Stimulated activated CD8-positive, alpha-beta memory T cell treated with anti-CD3 and anti-CD28 coated beads, Interleukin-15, amount 100 ng/mL, for 24 hours (primary cell): ENCODE measurements at places on chromosomes 3 and 15.

GRCh38 chr3:52325686-52326085 lies 9.6 kb downstream of the DNAH1 start:
- no peak for DNase-seq

GRCh38 chr15:98397419-98397818 lies 250.9 kb upstream of the IGF1R start:
- DNase-seq, result no peak

GRCh38 chr3:45988804-45989203 lies 6.8 kb downstream of the FYCO1 start:
- DNase-seq, result no peak

DNA sequence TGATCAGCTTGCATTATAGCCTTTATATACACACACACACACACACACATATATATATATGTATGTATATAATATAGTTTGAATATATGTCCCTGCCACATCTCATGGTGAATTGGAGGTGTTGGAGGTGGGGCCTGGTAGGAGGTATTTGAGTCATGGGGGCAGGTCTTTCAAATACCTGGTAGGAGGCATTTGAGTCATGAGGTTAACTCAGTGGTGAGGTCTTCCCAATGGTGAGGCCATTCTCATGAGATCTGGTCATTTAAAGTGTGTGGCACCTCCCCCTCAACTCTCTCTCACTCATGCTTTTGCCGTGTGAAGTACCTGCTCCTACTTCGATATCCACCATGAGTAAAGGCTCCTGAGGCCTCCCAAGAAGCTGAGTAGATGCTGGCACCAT lies 27.5 kb upstream of the FHIT start:
- DNase-seq, result no peak

- no peak for DNase-seq
Observed at GRCh38 chr3:101262393-101263240, 57.8 kb downstream of the IMPG2 start.

DNA sequence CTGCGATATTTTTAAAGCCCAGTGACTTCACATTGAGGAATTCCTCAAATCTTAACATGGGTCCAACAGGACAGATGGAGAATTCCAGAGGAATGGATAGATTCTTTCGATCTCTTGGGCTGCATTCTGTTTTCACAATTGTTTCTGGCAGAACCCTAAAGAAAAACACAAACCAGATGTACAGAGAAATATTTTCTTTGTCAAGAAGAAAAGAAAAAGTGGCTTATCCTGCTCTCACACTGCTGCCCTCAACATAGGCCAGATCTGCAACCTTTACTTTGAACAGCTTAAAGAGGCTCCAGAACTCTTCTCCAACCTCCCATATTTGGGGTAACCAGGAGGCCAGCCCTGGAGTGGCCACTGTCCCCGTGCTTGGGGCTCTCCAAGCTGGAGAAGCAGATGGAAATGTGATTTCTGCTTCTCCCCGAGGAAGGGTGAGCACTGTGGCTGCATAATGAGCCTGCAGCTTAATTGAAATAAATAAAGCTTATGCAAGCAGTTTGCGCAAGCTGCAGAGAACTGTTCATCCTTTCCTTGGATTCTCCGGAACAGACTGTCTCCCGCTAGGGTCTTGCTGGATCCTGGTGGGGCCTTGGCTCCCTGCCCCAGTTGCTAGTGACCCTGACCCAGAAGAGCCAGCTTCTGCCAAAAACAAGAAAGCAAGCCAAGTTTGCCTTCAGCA lies 453.2 kb upstream of the PROK2 start:
- no peak for DNase-seq

- no peak for DNase-seq
Observed at GRCh38 chr3:56819016-56819809, 17.5 kb upstream of the ARHGEF3 start.

DNA sequence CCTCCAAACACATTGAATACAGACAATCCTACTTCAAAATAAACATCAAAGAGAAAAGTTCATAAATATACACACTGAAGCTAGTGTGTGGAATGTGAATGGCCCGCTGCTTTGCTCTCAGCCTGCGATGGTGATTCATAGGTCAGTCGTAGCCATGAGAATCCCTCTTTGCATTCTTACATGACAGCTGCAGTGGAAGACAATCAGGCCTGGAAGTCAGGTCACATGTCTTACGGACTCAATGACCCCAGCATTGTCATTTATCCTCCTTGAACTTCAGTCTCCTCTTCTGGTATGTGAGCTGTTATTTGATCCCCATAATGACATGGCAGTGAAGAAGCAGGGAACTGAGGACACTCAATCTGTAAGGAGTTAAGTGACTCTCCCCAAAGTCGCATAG lies 217.8 kb upstream of the EOMES start:
- DNase-seq, result no peak

DNA sequence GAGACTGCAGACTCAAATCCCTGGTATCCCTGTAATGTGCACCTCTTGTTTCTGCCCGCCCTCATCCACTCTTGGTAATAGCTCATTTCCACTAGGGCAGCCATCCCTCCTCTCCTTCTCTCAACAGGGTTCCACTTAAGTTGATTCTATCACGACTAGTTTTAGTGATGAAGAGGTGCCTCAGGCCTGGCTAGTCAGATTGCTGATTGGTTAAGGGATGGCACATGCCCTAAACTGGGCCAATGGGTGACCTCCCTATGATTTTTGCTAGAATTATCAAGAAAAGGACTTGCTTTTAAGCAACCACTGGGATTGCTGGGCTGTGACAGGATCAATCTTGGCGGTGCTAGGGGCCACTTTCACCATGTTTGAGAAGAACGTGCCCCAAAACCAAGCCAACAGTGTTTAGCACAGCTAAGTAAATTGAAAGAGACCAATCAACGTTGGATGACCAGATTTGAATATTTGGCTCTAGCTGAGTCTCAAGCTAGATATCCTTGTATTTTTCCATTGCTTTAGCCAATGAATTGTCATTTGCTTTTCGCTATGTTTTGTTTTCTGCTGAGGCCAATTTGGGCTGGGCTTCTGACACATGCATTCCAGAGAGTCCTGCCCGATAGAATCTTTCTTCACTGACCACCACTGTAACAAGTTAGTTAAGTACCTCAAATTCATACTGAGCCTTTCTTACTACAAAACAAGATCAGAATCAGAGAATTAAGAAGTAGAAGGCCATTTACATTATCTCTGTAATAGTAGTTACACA lies 131.0 kb downstream of the PDZRN3 start:
- DNase-seq, result no peak

GRCh38 chr3:44568561-44568960 lies 13.6 kb downstream of the ZKSCAN7 start:
- no peak for DNase-seq

- DNase-seq, result no peak
Observed at GRCh38 chr15:34773917-34774316, 19.1 kb upstream of the GJD2 start.

DNA sequence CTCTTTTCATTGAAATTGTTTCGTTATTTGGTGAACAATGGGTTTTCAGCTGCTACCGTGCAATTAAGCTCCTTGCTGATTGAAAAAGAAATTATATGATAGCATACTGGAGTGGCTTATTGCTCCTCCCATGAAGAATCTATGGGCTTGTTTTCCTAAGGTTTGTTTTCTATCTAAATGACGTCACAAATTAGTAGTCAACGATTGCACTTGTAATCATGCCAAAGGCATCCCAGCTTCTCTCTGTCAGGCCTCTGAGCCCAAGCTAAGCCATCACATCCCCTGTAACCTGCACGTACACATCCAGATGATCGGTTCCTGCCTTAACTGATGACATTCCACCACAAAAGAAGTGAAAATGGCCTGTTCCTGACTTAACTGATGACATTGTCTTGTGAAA lies 388.0 kb upstream of the LMCD1 start:
- no peak for DNase-seq

DNA sequence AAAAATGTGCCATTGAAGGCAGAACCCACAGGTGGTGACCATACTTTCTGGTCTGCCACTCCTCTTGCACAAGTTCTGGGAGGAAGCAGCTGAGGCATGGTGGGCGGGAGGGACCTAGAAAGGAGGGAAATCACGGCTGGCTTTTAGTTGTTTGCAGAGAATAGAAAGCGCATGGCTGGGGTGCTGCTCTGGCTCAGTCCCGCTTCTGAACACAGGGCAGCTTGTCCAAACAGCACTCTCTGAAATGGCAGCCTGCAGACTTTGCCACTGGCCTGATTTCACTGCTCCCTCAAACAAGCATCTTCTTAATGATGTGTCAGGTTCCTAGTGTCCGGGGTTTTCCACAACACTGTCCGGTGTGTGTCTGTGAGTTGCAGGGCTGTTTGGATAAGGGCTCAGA lies 76.7 kb downstream of the AAGAB start:
- DNase-seq, result no peak

DNA sequence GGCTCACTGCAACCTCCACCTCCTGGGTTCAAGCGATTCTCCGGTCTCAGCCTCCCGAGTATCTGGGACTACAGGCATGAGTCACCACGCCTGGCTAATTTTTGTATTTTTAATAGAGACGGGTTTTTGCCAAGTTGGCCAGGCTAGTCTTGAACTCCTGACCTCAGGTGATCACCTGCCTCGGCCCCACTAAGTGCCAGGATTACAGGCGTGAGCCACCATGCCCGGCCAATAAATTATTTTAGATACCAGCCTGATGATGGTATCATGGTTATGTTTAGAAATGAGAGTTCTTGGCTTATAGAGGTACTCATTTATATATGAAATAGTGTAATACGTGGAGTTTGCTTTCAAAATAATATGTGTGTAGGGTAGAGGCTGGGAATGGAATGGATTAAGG lies 119.4 kb downstream of the NEO1 start:
- DNase-seq, result no peak

DNA sequence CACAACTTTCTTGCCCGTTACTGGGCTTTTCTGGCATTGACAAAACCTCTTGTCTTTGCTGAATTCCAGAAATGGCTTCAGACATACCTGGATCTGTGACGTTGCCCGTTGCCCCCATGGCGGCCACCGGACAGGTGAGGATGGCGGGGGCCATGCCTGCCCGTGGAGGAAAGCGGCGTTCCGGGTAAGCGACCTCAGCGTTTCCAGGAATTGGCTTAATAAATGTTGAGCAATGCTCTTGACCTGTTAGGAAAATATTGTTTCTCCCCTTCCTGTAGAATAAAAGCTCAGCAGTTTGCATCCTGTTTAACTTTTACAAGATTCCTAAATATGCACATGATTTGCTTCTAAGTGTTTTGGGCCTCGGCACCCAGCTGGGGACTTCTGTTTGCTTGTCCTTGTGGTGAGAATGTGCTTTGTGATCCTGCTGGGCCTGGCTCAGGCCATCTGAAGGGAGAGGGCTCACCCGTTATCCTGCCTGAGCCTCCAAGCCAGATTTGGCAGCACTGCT lies 46.7 kb downstream of the ARNT2 start:
- DNase-seq, result no peak

GRCh38 chr3:128786434-128787020 lies 60.5 kb downstream of the RAB7A start:
- DNase-seq, result no peak

- DNase-seq, result no peak
Observed at GRCh38 chr15:68149059-68149458, 56.1 kb downstream of the CALML4 start.

DNA sequence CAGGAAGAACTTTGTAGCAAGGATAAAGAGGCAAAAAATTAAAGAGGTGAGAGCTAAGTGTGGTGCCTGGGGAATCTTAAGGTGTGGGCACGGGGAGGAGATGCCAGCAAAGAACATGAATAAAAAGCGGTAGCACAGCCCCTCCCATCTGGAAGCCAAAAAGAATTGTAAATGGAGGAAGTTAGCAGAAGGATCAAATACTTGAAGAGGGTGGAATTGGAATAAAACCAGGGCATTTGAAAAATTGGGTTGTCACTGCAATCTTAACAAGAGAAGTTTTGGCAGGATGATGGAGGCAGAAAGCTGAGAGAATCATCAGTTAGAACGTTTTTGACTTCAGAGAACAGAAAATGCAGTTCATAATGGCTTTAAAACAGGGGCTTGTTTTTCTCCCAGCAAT lies 2.4 kb downstream of the CCR2 start:
- DNase-seq, result no peak

DNA sequence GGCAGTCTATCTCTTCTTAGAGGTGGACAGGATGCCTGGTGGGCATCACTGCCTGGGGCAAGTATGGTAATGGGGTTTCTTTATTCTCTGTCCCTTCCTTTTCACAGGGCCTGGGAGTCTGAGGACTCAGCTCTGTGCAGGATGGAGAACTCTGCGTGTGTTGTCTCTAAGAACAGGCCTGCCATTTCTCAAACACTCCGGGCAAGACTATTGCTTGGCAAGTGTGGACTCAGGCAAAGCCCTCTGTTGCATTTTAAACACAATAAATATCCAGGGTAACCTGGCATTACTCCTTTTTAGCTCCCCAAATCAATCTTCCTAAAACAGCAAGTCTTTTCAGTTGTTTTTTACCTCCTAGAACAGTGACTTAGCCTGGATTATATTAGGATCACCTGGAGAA lies 185.1 kb upstream of the ROPN1 start:
- DNase-seq, result no peak

DNA sequence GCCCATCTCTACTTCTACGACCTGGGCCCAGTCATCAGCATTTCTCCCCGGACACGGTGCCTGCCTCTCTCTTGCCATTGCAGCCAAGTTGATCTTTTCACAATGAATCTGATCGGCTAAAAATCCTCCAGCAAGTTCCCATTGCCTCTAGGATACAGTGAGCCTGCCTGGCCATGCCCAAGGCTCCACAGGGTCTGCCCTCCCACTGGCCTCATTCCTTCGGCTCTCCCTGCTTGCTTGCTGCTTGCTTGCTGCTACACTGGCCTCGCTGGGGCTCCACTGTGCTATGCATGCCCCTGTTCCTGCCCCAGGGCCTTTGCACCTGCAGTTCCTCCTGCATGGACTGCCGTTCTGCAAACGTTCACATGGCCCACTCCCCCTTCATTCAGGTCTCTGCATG lies 2.0 kb downstream of the ABTB1 start:
- no peak for DNase-seq

DNA sequence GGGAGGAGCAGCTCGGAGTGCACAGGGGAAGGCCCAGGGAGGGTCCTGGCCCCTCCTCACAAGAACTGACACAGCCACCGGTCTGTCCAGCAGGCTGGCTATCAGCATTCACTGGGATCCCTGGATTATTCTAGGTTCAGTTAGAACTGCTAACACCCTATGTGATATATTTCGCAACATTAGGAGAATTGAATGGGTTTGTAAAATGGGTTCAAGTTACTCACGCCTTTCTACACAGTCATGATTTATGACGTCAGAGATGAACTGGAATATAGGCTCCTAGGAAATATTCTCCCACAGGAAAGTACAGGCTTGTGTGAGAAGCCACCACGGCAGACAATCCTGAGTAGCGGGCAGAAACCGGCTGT lies 969 bp upstream of the BSN start:
- no peak for DNase-seq

DNA sequence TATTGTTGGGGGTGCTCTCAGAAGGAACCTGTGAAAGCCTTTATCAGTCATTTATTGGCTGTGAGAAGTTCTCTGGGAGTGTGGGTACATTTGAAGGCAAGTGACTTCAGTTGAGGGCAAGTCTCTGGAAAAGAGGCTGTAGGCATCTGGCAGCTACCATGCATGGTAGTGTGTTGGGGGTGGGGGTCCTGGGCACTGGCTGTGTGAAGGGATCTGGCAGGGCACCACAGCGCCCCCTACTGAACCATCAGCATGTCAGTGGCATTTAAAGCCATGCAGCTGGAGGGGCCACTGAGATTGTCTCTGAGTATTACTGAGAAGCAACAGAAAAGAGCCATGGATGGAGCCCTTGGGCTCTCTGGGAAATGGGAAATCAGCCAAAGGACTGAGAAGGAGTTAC lies 30.6 kb downstream of the CRTAP start:
- no peak for DNase-seq
